ENCODE measurements at places on chromosomes 7 and 10.

GRCh38 chr10:104403636-104404035 is 50.0 kb downstream of the CFAP58 start:
- no peak for DNase-seq

DNA sequence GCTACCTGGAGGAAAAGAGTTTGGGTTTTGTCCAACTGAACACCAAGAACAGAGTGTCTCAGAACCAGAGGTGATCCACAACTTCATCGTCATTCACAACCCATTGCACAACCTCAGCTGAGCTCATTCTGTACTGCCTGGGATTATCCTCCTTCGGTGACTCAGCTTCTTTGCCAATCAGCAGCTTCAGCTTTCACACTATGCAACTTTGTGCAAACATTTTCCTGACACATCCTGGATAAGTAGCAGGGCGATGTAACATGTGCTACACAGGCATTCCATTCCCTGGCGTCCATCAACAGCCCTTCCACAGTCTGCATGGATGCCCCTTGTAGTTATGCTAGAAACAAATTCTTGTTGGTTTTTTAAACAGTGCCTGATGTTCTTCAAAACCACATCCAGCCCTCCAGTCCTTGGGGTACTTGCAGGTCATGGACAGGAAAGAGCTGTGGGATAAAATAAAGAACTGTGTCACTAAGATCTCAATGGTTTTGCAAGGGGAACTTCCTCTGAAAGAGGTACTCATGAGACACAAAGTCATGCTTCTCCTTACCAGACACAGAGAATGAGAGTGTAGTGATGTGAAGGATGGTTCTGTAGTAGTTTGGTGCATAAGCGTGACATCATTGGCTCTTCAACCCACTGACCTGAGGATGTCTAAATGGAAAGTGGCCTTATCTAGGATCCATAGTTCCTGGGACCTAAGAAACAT is 478.5 kb downstream of the KIF20B start:
- DNase-seq: no peak

- no peak for DNase-seq
Observed at GRCh38 chr10:27451054-27451453, 53.0 kb upstream of the RAB18 start.

- DNase-seq: no peak
Observed at GRCh38 chr10:35355971-35356724, 19.8 kb downstream of the CCNY start.

- no peak for DNase-seq
Observed at GRCh38 chr10:48759113-48759901, 74.6 kb downstream of the WDFY4 start.

GRCh38 chr10:113151190-113151666 is 201.2 kb downstream of the TCF7L2 start:
- DNase-seq: no peak

- no peak for DNase-seq
Observed at GRCh38 chr10:121448766-121449421, 149.3 kb downstream of the FGFR2 start.

DNA sequence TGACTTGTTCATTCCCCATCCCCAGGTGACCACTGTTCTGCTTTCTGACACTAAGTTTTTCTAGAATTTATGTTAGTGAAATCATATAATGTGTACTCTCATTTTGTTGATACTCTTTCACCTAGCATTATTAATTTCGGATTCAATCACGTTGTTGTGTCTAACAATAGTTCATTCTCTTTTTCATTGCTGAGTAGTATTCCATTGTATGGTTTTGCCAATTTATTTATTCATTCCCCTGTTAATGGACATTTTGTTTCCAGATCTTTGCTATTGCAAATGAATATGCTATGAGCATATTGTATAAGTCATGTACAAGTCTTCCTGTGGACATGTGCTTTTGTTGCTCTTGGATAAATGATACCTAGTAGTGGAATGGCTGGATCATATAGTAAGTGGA is 146.4 kb downstream of the FAM204A start:
- DNase-seq: no peak

- DNase-seq: no peak
Observed at GRCh38 chr10:97034958-97035769, 150.6 kb downstream of the SLIT1 start.

- DNase-seq: no peak
Observed at GRCh38 chr7:105399043-105399725, 10.5 kb upstream of the SRPK2 start.

DNA sequence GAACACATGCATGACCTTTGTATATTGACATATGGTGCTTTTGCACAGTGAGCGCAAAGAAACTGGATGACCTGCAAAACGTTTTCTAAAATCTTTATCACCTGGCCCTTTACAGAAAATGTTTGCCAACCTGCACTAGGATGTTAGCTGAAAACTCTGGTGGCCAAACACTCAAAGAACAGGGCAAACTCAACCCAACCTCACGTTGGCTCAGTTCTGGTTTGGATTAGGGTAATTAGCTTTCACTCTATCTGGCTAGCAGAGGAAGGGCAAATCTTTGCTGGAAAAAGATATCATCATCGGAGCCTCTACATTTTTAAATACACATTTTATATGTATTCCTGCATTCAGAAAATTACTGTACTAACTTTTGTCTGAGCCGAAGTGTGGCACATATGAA is 688.9 kb downstream of the PHTF2 start:
- DNase-seq: no peak

GRCh38 chr7:36185756-36186155 is 32.7 kb downstream of the EEPD1 start:
- DNase-seq: no peak

GRCh38 chr7:30869794-30870611 is 41.6 kb upstream of the AQP1 start:
- DNase-seq: no peak

GRCh38 chr7:77702968-77703472 is 6.8 kb downstream of the RSBN1L start:
- DNase-seq: no peak

DNA sequence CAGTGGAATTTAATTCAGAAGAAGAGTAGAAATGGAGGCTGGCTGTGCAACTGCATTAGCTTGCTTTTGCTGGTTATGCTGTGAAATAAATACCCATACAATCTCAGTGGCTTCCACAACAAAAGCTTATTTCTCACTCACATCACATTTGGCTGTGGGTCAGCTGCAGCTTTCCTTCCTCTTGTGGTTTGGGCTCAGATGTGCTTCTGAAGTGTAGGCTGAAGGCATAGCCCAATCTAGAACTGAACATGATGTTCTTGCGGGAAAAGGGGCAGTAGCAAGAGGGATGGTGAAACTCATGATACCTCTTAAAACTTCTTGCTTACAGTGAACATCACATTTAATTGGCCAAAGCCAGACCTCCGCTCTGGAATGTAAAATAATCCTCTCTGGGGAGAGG is 119.9 kb downstream of the HECW1 start:
- DNase-seq: no peak

DNA sequence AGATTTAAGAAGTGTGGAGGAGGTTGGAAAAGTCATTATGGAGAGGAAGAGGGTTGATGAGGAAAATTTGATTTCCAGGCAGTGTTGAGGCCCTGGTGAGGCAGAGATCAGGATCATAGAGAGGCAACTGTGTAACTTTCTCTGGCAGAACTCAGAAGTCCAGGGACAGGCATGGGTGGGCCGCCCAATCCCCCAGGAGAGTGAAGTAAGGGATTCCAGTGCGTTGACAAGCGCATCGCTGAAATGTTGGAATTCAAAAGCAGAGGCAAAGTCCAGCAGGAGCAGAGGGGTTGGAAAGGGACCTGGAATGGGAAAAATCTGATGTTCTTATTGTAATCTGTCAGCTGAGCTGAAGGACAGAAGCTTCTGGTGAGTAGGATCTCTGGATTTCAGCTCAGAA is 207.3 kb downstream of the FAM107B start:
- DNase-seq: no peak

Data from stimulated activated CD4-positive, alpha-beta T cell treated with anti-CD3 and anti-CD28 coated beads, Interleukin-1b, Interleukin-23, amount 100 ng/mL, for 1 hour (primary cell).